ENCODE measurements at places on chromosomes 2 and 18. TPM values are rescaled to one million over a fixed set of nuclear protein-coding genes. Genes with fewer than 3 reads are reported as not detected.

DNA sequence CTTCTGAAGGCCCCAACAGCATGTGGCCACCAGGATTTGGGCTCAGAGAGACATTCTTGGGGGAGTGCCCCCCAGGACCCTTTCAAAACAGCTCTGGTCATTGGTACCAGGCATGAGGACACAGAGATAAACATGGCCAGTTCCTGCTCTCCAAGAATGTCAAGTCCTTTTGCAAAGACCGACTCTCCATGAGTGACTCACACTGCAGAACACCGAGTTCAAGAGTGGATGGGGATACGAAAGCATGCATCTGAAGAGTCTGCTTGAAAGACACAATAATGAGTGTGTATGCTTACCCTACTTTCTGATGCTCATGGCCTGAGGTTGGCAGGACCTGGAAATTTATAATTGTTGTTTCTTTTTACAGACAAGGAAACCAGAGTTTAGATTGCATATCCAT is 450.6 kb downstream of the TSN start:
- DNase-seq, result no peak

GRCh38 chr2:6920743-6921064 is 3.5 kb downstream of the RNF144A start:
- no peak for DNase-seq

- no peak for DNase-seq
Measured at GRCh38 chr2:238591732-238592131, 165.0 kb downstream of the ASB1 start.

DNA sequence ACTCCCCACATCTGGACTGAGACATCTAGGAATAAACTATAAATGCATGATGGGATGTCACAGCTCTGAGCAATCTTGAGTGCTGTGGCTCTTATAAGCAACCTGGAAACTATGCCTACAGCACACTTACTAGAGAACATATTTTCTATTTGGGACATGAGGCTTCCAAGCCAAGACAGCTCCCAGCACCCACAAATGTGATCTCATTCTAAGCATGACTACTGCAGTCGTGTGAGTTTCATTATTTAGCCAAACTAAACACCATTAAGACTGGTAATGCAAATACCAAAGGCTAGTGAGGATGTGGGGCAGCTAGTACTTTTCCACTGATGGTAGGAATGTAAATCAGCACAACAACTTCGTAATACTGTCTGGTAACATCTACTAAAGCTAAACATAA is 72.5 kb downstream of the RTTN start:
- no peak for DNase-seq

GRCh38 chr2:17460371-17461086 is 57.7 kb downstream of the RAD51AP2 start:
- no peak for DNase-seq

DNA sequence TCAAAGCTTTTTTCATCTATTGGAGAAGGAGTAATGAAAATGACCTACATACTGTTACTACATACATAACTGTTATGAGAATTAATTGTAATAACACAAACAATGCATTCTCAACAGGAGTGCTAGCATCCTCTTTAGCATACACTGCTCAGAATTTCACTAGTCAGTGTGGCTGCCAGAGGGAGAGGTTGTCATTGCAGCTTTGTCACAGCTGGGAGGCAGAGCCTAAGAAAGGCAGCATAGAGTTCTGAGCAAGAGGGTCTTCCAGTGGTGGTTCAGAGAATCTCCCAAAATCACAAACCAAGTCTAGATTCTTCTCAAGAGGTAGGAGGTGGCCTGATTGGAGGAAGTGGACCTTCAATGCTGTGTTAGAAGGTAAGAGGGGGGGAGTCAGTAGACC is 286.7 kb upstream of the CYRIA start:
- DNase-seq, result no peak

GRCh38 chr2:168184681-168185513 is 62.5 kb downstream of the STK39 start:
- no peak for DNase-seq

DNA sequence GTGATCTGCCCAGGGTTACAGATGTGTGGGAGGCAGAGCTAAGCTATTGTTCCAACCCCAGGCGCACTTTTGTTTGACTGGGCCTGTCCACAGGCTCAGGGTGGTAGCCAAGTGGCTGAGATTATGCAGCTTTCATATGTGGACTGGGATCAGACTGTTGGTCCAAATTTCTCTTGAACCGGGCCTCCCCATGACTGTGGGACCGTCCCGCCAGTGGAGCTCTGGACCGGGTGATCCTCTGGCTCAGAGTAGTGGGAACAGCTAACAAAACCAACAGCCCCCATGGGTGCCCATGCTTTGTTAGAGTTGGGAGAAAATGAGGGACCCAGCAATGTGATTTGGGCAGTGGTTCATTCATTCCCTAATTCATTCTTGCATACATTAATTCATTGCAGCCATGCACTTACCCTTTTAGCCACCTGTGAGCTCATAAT is 86.8 kb upstream of the HS6ST1 start:
- DNase-seq, result no peak

DNA sequence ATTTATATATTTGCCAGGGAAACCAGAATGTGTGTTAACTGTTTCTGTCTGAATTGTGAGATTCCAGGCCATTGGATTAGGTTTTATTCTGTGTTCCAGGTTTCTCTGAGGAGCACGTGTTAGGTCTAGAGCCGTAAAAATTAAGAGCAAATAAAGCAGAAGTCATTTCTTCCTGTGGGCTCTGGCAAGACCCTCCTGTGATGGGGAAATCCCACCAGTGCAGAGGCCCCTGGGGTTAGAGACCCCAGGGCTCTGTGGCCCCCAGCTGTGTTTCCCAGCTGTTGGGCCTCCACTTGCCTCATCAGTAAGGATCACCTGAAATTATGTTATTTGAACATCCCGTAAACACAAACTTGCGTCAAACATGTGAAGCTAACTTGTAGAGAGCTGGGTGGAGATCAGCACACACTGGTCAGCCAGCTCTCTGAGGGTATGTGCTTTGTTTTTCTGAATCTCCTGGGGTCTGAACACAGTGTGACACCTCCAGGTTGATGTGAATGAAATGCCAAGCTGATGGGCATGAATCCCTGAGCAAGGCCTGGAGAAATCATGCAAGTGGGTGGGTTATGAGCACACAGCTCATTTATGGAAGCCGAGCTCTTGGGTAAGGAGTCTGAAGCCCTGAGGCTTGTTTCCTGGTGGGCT is 50.3 kb downstream of the HK2 start:
- no peak for DNase-seq

GRCh38 chr2:191961556-191961955 is 114.7 kb upstream of the CAVIN2 start:
- no peak for DNase-seq

GRCh38 chr2:144771348-144771747 is 251.4 kb upstream of the ZEB2 start:
- DNase-seq, result no peak

The AKAIN1 gene
- total RNA-seq, result 0.88 TPM

The ANKRD36C gene
- total RNA-seq, result 2.4 TPM

The REG1B gene
- 4.9 TPM for total RNA-seq

The DNAH7 gene
- 0.35 TPM for total RNA-seq

The EGR4 gene
- not detected for total RNA-seq

The IL1RL2 gene
- total RNA-seq, result 2.5 TPM

The PLGLB2 gene
- 254 TPM for total RNA-seq

The CHCHD5 gene
- 21.2 TPM for total RNA-seq

The ABCB11 gene
- 68.5 TPM for total RNA-seq

The CFAP65 gene
- total RNA-seq, result 0.05 TPM

The TBR1 gene
- not detected for total RNA-seq

The WDR12 gene
- 19.3 TPM for total RNA-seq
